ENCODE measurements at places on chromosomes 5 and 9. TPM values are rescaled to one million over a fixed set of nuclear protein-coding genes. Genes with fewer than 3 reads are reported as not detected.
A peak's percentile ranks its signal among the peaks of the same experiment; 100 is the strongest.

Gene IL11RA
- 7.1 TPM for total RNA-seq

Gene PCDHGB2
- 1.00 TPM for total RNA-seq

Gene SPATA9
- total RNA-seq: 0.34 TPM

Gene TCF7
- 36.2 TPM for total RNA-seq

Gene OR1Q1
- not detected for total RNA-seq

Gene CSF2
- total RNA-seq: not detected

DNA sequence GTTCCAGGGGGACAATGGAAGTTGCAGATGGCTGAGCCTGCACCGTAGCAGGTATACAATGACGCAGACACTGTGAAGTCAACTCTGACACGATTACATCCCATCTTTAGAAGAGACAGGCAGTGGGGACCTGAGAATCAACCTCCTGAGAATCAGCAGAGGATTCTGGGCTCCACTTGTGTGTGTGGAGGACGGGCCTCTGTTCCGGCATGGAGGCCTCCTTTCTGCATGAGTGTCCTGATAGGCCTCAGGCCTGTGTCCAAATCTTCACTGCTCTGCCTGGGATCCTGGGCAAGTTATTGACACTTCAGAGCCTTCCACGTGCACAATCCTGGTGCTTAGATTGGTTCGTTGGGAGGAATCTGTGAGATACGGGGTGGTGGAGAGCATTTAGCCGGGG is 151.2 kb upstream of the COL5A1 start:
- no peaks in the 10 kb centered on the region for H3K36me3 ChIP-seq
- no peaks in the 10 kb centered on the region for H3K27me3 ChIP-seq
- no peak for DNase-seq
- no peak overlapping the region for H3K4me3 ChIP-seq

DNA sequence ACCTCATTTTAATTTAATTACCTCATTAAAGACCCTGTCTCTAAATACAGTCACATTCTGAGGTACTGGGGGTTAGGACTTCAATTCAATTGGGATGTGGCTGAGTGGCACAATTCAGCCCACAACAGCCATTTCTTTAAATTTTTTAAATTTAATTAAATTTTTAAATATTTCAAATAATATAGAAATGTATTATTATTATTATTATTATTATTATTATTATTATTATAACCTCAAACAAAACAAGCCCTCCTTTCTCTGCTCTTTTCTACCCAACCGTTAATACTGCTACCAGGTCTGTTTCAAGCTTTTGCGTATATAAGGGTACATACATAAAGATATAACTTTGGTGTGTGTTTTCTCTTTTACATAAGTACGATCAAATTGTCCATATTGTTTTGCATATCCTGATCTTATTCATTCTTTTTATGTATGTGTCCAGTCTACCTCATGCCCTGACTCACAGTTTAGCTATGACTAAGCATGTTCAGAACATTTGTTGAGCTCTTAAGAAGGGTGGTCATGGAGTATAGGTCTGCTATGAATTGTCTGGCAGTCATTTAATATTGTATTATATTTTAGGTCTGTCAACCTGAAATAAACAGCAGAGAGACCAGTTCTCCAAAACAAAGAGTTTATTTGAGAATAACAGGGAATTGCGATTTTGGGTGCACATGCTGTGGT is 16.1 kb upstream of the RAB14 start:
- no peak overlapping the region for H3K27ac ChIP-seq
- no peaks in the 10 kb centered on the region for H3K27me3 ChIP-seq
- H3K36me3 ChIP-seq: no peaks in the 10 kb centered on the region

DNA sequence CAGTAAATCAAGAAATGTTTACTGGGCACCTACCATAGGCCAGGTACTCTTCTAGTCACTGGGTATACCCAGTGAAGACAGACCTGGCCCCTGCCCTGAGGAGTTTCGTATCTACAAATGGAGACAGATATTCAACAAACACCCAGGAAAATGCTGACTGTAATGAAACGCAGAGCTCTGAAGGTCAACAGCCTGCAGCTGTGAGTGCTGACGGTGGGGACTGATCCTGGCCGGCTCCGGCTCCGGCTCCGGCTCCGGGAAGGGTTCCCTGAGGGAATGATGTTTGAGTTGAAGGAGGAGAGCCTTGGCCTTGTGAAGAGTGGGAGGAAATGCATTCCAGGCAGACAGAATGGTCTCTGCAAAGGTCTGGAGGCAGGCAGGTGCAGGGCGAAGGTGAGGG is 23.1 kb downstream of the FGFR4 start:
- no peaks in the 10 kb centered on the region for H3K27me3 ChIP-seq
- no peak overlapping the region for H3K4me3 ChIP-seq
- no peak for DNase-seq
- no peak overlapping the region for H3K27ac ChIP-seq
- peaks cover 24% of the 10 kb centered on the region for H3K4me1 ChIP-seq

GRCh38 chr5:88248743-88249540 is 19.7 kb downstream of the TMEM161B start:
- H3K27me3 ChIP-seq: no peaks in the 10 kb centered on the region
- peaks cover 35% of the 10 kb centered on the region for H3K4me1 ChIP-seq
- H3K27ac ChIP-seq: no peak overlapping the region
- H3K4me3 ChIP-seq: no peak overlapping the region

- no peaks in the 10 kb centered on the region for H3K4me1 ChIP-seq
- no peaks in the 10 kb centered on the region for H3K27me3 ChIP-seq
- H3K4me3 ChIP-seq: no peak overlapping the region
- H3K27ac ChIP-seq: no peak overlapping the region
Observed at GRCh38 chr9:26292943-26293342, 599.7 kb downstream of the CAAP1 start.

DNA sequence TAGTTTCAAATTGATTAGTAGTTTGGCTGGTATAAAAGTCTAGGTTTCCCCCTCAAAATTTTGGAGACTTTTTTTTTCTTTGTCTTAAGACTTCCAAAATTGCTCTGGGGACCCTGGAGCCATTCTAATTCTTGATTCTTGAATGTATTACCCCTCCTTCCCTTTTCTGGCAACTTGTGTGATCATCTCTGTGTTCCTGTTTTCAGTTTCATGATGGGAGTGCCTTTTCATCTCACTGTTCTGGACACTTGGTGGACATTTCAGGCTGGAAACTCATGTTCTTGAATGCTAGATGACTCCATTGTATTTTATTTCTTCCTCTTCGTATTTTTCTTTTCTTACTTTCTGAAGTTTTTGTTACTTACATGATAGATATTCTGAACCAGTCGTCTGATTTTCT is 57.3 kb upstream of the LRRC70 start:
- H3K27ac ChIP-seq: no peak overlapping the region
- H3K36me3 ChIP-seq: peaks cover 2% of the 10 kb centered on the region
- no peak for DNase-seq
- H3K27me3 ChIP-seq: no peaks in the 10 kb centered on the region

DNA sequence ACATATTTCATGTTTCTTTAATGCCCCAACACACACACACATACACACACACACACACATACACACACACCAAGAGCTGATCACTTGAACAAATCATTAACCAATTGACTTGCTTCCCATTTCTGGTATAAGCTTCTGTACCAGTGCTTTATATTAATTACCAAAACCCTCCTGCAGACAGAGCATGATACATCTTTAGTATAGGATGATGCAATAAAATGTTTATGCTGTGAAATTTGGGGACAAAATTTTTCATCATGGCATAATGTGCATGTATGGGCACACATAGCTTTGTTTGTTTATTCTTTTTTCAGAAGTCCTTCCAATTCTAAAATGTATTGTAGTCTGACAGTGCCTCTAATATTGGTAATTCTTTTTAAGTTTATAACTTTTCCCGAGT is 34.5 kb downstream of the SLC1A3 start:
- H3K4me3 ChIP-seq: no peak overlapping the region
- no peaks in the 10 kb centered on the region for H3K27me3 ChIP-seq
- H3K27ac ChIP-seq: peak overlapping the region; percentile 83

GRCh38 chr5:140977003-140977402 is 10.7 kb downstream of the PCDHAC2 start:
- no peak for DNase-seq
- H3K4me3 ChIP-seq: no peak overlapping the region
- no peaks in the 10 kb centered on the region for H3K4me1 ChIP-seq

GRCh38 chr5:107783551-107783950 is 112.8 kb upstream of the EFNA5 start:
- H3K4me3 ChIP-seq: no peak overlapping the region
- no peak overlapping the region for H3K27ac ChIP-seq
- peaks cover 20% of the 10 kb centered on the region for H3K4me1 ChIP-seq
- DNase-seq: no peak
- no peaks in the 10 kb centered on the region for H3K27me3 ChIP-seq

GRCh38 chr9:27353474-27354229 is 56.7 kb upstream of the EQTN start:
- H3K36me3 ChIP-seq: no peaks in the 10 kb centered on the region
- H3K4me3 ChIP-seq: no peak overlapping the region
- no peak for DNase-seq

DNA sequence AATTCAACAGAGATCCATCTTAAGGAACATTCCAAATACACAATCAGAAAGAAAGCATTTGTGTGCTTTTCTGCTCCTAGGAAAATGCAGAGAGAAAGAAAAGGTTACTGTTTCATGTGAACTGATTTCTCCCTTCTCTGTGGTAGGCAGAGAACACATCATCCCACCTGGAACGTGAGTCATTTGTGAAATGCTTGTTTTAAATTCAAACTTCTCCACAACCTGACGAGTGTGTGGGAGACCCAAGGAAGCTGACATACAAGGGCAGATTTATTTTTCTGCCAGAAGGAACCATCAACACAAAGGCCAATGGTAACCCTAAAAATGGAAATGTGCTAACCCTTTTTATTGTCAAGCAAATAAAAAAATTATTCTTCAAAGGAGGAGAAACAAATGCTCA is 156.4 kb downstream of the EFNA5 start:
- H3K4me1 ChIP-seq: no peaks in the 10 kb centered on the region
- H3K4me3 ChIP-seq: no peak overlapping the region
- DNase-seq: no peak
- H3K27me3 ChIP-seq: no peaks in the 10 kb centered on the region

DNA sequence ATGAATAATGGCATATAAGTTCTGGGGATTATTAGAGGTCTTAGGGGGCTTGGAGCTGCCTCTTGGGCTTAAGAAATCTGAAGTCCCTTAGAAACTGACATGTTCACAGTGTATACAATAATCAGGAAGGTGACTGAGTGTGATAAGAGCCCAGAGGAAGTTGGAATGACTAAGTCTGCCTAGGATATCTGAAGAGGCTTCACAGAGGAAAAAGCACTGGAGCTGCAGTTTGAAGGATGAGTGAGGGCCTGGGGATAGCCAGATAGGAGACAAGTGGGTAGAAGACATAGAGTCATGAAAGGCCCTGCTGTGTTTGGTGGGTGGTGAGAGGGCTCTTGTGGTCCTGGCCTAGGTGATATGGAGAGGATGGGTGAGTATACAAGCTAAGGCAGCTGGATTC is 8.8 kb downstream of the NEUROG1 start:
- no peaks in the 10 kb centered on the region for H3K36me3 ChIP-seq
- H3K27me3 ChIP-seq: no peaks in the 10 kb centered on the region
- no peak overlapping the region for H3K27ac ChIP-seq
- no peaks in the 10 kb centered on the region for H3K4me1 ChIP-seq
- DNase-seq: no peak

- peaks cover 9% of the 10 kb centered on the region for H3K4me1 ChIP-seq
- no peak overlapping the region for H3K4me3 ChIP-seq
Observed at GRCh38 chr5:73792687-73793320, 166.8 kb downstream of the ARHGEF28 start.

- DNase-seq: no peak
- no peaks in the 10 kb centered on the region for H3K36me3 ChIP-seq
- H3K4me1 ChIP-seq: no peaks in the 10 kb centered on the region
- no peaks in the 10 kb centered on the region for H3K27me3 ChIP-seq
Observed at GRCh38 chr9:61671276-61671973, 481.6 kb downstream of the SPATA31A7 start.

DNA sequence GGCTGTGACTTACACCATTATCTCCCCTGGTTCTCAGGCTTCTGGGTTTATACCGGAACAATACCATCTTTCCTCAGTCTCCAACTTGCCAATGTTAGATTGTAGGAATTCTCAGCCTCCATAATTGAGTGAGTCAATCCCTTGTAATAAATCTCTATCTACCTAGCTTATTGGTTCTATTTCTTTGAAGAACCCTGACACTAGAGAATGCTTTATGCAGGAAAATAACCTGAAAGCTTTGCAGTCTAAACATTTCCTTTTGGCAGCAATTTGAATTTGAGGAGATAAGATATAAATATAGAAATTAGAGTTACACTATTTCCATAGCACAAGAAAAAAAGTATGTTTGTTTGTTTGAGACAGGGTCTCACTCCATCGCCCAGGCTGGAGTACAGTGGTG is 278.1 kb upstream of the CDH18 start:
- no peak for DNase-seq
- no peak overlapping the region for H3K27ac ChIP-seq
- no peak overlapping the region for H3K4me3 ChIP-seq
- no peaks in the 10 kb centered on the region for H3K27me3 ChIP-seq

DNA sequence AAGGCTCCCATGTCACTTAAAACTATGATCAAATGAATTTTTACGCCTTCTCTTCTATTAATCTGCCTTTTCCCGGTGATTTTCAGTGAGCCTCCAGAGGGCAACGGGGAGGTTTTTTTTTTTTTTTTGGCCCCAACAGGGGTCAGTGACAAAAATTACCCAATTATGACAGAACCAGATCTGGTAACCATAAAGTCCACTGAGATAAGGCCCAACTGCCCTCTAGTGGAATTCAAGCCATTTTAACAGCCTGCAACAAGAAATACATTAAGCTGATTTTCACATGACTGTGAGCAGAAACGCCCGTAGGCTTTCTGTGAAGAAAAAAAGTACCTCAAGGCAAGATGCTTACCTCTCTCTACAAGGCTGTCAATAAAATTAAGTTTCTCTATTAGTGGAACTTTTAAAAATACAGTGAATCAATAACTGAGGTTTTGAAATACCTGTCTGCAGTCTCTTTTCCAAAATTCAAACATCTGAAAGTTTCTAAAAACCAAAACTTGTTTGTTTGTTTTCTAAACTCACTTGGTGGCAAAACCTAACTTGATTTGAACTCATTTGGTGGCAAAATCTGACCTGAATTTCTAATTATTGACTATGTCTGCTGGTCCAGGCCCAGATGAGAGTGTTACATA is 49.7 kb upstream of the FST start:
- H3K4me3 ChIP-seq: no peak overlapping the region
- H3K27me3 ChIP-seq: no peaks in the 10 kb centered on the region
- H3K4me1 ChIP-seq: peaks cover 19% of the 10 kb centered on the region
- peak overlapping the region; percentile 27 for H3K27ac ChIP-seq

Data from Caco-2 (cell line).